Esophagus squamous epithelium (tissue), 5 donors: ENCODE measurements at places on chromosomes 11 and 22.

DNA sequence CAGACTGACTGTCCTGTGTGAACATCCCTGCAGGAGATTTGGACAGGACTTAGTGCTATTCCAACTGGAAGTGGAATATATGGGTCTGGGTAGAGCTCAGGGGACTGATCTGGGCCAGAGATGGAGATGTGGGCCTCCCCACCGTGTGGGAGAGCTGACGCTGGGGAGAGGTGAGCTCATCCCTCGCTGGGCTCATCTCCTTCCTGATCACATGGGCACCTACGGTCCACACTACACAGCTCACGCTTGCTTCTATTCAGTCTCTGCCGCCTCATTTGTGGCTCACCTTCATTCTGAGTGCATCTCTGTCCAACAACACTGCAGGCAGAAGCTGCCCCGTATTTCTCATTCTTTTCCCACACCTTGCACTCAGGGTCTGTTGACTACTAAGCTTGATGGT, 16.6 kb upstream of the RAB1B start:
- no peak for DNase-seq

GRCh38 chr11:66228521-66228920, 39.9 kb upstream of the RAB1B start:
- no peak for DNase-seq

DNA sequence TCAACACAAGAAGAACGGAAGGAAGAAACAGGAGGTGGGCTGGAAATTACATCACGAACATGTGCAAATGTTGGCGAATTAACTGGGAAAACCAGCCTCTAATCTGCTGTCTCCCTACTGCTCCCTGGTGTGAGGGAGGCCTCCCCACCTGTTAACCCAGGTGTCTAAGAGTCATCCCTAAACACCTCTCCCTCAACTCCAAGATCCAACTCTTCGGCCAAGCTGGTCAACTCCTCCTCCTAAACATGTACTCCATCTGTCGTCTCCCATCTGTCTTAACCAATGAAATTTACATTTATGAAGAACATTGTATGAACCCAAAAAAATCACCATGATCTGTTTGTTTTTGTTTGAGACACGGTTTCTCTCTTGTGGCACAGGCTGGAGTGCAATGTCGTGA, 154.2 kb downstream of the LARGE1 start:
- DNase-seq = no peak

- no peak for DNase-seq
These were observed 163.4 kb upstream of the NCAM1 start for GRCh38 chr11:112797648-112798293.

GRCh38 chr11:30016588-30017363, at the start of gene KCNA4:
Gene KCNA4 (minus strand): TSS chr11:30017030. CDS start chr11:30012678, 4,352 bp downstream.
- no peak for DNase-seq

DNA sequence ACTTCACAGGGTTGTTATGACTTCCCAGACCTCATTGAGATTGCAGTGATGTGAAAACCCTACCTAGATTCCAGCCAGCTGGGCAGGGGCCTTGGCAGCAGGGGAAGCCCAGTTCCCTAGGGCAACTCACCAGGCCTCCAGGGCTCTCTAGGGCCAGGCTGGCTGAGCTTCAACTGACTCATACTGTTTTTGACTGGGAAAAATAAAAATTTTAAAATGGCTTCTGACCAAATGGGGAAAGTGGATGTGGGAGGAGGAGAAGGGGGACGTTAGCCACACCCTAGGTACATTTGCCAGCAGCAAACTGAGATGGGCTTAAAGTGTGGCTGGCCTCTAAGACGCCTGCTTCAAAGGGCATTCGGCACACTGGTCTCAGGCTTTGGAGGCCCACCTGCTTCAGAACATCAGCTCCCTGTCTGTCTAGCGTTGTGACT, 39.0 kb downstream of the BMAL1 start:
- no peak for DNase-seq

GRCh38 chr11:27858866-27859265, 158.6 kb upstream of the BDNF start:
- no peak for DNase-seq

- no peak for DNase-seq
These were observed at the start of gene AASDHPPT for GRCh38 chr11:106077609-106078455. Gene AASDHPPT (plus strand): TSS chr11:106077662. CDS start chr11:106077711, 49 bp downstream.

DNA sequence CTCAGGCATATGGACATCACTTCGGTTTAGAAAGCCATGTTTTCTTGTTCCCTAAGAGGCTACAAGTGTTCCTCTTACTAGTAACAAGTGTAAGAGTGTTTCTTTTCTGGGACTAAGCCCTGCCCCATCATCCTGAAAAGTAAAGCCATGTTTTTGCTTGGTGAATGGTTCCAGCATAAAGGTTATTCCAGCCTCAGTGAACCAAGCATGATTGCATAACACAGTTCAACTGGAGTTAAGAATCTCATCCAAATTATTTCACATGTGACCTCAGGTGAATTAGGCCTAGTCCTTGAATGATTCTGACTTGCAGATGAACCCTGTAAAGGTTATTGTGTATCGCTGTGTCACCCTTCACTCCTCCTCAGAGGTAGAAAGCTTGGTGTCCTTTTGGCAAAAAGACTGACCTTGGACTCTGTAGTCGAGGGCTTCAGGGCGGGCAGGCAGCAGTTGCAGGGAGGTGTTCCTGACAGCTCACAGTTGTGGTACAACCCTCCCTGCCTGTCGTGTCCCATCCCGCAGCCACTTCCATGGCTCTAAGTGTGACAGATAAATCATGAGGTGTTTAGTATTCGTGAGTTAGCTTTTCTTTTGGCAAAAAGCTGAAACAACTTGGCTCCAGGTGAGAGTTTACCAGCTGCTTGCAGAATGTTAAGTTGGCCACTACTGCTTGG, 321.8 kb downstream of the CADM1 start:
- DNase-seq = no peak

- DNase-seq = no peak
These were observed 37.1 kb downstream of the TST start for GRCh38 chr22:36982136-36982535.

- DNase-seq = no peak
These were observed 21.8 kb downstream of the RNF169 start for GRCh38 chr11:74770456-74770855.

GRCh38 chr11:126406368-126406767, 50.9 kb downstream of the ST3GAL4 start:
- no peak for DNase-seq

GRCh38 chr22:44276706-44277356, 35.9 kb downstream of the SHISAL1 start:
- DNase-seq = no peak

GRCh38 chr22:20203142-20203551, 52.3 kb upstream of the CCDC188 start:
- DNase-seq = no peak

GRCh38 chr22:44424359-44424682, 73.7 kb downstream of the RTL6 start:
- no peak for DNase-seq

- DNase-seq = no peak
These were observed 4.4 kb downstream of the MRGPRE start for GRCh38 chr11:3227568-3228444.

DNA sequence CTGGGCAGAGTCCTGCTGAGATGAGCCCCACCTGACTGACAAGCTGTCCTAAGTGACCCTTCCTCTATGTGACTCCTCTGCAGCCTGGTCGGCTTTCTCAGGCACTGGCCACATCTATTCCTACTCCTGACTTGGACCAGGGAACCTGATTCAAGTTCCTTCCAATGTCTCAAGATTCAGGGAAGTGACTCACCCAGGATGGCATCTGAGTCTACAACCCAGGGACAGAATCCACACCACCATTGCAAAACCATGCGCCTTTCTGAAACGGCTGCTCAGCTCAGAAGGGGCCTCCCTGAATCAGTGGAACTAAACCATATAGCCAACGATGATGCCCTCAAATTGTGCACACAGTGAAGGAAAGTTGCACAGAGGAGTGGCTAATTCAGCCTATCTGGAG, 63.9 kb upstream of the CSNK2A3 start:
- DNase-seq = no peak

DNA sequence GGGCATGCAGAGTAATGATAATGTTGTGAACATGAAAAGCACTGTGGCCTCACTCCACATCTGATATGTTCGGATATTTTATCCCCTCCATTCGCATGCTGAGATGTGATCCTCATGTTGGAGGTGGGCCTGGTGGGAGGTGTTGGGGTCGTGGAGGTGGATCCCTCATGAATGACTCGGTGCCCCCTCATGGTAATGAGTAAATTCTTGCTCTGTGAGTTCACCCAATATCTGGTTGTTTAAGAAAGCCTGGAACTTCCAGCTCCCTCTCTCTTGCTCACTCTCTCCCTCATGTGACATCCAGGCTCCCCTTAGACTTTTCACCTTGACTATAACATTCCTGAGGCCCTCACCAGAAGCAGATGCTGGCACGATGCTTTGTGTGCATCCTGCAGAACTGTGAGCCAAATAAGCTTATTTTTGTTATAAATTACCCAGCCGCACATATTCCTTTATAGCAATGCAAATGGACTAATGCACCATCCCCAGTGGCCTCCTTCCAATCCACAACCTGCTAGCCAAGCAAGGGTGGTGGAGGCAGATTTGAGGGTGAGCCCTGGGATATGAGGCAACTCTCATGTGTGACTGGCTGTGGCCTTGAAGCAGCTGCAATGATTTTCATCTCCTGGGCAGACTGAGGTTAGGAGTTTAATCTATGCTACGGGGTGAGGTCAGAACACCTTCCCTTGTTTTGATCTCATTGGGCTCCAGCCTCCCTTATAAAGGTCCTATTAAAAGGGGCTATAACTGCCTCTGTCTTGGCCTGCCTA, 276.5 kb downstream of the ETS1 start:
- no peak for DNase-seq

- no peak for DNase-seq
These were observed 4.0 kb downstream of the MYO18B start for GRCh38 chr22:25746012-25746373.

GRCh38 chr11:130087294-130087926, 17.7 kb downstream of the APLP2 start:
- no peak for DNase-seq

GRCh38 chr11:5004424-5005274, 10.0 kb downstream of the OR51L1 start:
- no peak for DNase-seq

- DNase-seq = no peak
These were observed 3.6 kb downstream of the MMP1 start for GRCh38 chr11:102794382-102794781.

DNA sequence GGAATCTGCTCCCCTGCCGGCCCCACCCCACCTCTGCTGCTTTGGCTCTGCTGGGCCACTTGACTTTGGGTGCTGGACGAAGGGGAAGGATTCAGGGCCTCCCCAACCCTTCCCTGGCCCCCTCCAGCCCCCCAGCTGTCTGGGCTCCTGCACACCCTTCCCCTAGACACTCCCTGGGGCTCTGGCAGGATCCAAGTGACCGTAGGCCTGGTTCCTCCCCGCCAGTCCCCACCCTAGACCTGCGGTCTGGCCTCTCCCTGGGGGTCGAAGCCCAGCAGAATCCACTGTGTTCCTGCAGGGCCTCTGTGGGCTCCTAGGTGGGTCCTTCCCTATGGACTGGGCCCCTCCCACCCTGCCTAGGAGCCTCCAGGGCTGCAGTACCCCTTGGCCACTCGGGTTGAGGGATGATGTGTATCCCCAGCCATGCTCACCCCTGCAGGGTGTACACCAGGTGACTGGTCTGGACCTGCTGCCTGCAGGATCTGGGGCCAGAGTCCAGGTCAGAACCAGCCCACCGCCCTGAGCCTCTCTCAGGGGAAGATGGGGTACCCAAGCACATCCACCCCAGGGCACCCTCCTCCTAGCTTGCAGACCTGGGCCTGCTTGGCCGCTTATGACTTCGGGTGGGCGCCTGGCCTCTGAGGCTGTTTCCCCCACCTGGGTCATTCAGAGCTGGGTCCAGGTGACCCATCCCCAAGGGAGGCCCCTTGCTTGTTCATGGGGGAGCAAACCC, 5.6 kb downstream of the PIM3 start:
- no peak for DNase-seq

- DNase-seq = no peak
These were observed 116.6 kb upstream of the TOP3B start for GRCh38 chr22:22099194-22099486.
